ENCODE measurements at places on chromosomes 12 and 14. TPM values are rescaled to one million over a fixed set of nuclear protein-coding genes. Genes with fewer than 3 reads are reported as not detected.

The SLC17A8 gene
- total RNA-seq: not detected

The RBP5 gene
- not detected for total RNA-seq

The SRRM4 gene
- total RNA-seq: not detected

The P2RX7 gene
- total RNA-seq: 5.1 TPM

The PPP1R1A gene
- not detected for total RNA-seq

The ANKRD33 gene
- total RNA-seq: 0.95 TPM

DNA sequence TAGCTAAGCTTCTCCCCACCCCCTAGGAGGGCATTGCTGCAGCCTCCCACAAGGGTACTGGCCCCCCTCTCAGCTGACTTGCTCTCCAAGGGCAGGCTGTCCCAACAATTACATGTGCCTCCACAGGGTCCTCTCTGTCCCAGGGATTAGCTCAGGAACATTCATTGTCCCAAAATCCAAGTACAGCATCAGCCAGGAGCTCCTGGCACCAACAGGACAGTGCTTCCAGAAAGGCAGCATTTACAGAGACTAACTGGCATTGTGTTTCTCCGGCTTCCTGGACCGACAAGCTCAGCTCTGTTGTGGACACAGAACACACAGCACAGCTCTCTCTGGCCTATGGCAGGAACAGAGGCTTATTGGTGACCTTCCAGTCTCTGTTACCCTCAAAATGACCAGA, 21.7 kb downstream of the ABCD4 start:
- DNase-seq: no peak

- no peak for DNase-seq
Measured at GRCh38 chr12:55715169-55715764, 579 bp upstream of the BLOC1S1 start.

DNA sequence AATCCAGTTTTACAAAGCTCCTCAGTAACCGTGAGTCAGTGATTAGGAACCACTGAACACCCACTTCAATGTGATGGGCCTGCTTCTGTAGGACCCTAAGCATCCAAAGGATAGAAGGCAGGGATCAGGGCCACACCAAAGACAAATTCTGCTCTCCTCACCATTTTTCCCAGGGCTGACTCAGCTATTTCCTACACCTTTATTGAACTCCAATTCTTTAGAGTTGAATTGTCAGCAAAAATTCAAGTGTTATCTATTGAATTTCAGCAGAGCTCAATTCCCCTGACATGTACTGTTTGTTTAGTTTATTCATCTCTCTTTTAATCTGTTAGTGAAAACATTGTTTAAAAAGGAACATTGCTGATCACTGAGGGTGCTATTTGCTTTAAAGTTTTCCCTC, 457.7 kb upstream of the TMPO start:
- DNase-seq: no peak

- DNase-seq: no peak
Measured at GRCh38 chr12:124557518-124558223, 9.7 kb downstream of the NCOR2 start.

- peak; percentile 88 for DNase-seq
Measured at GRCh38 chr12:77122236-77122635, 56.9 kb upstream of the E2F7 start.

GRCh38 chr12:108612788-108613282, 15.0 kb upstream of the TMEM119 start:
- no peak for DNase-seq

- no peak for DNase-seq
Measured at GRCh38 chr14:93032421-93032936, 83.2 kb downstream of the ITPK1 start.

GRCh38 chr14:76775695-76776427, 14.6 kb downstream of the VASH1 start:
- no peak for DNase-seq

GRCh38 chr12:40232602-40233001, 7.8 kb downstream of the LRRK2 start:
- DNase-seq: no peak

Data from endothelial cell of umbilical vein (primary cell).